ENCODE measurements at places on chromosomes 2 and 18.

DNA sequence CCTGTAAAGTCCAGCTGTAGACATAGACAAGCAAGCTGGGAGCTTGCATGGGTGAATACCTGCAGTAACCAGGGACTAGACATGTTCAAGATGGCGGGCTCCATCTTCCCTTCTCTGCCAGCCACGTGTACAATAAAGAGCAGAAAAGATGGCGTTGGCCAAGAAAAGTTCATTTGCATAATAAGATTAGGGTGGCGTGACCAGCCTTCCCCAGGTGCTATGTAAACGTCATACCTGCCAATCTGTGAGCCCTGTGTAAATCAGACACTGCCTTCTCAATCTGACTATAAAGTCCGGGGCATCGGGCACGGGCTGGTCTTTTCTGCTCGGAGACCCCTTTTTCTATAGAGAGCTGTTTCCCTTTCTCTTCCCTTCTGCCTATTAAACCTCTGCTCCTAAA is 101.6 kb upstream of the XPO1 start:
- DNase-seq = no peak

DNA sequence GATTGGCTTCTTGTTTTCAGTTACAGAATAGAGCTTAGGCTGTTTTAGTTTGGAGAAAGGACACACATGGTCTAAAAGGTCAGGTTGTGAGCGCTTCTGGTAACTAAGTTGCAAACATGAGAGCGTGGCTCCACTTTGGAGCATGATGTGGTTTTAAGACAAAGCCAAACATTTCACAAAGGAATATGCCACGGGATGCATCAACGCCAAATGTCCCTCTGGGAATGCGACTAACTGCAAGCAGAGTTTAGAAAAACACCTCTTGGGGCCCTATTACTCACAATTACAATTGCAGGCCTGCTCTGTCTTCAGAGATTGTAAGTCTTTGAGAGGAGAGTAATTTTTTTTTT is 25.4 kb downstream of the MYO7B start:
- no peak for DNase-seq

GRCh38 chr2:218998414-218999002 is 5.3 kb upstream of the CRYBA2 start:
- no peak for DNase-seq

DNA sequence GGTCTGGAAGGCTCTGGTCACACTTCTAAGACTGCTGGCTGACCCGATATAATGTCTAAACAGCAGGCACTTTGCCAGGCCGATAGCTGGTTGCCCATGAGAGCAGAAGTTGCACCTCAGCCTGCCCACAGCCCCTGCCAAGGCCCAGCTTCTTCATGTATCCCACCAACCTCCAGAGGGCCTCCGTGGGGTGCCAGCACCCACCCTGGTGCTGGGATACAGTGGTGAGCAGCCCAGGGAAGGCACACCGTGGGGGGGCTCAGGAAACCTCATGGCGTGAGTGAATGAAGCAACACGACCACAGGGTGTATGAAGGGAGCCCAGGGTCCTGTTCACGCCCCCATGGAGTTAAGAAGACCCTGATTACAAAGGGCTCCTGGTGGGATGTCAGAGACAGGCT is 16.2 kb upstream of the GLI2 start:
- no peak for DNase-seq

DNA sequence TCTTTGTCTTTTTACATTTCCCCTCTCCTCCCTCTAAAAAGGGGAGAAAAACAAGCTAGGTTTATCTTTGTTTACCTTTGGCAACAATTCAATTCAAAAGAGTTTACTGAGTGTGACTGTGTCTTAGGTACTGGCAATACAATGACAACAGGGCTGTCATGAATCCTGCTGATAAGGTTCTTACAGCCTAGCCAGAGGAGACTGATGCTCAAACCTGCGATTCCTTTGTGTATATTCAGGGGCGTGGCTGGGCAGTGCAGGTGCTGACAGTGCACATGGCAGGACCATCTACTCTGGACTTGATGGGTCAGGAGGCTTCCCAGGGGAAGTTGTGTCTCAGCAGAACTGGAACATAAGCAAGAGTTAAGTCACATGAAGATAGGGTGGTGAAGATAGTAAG is 23.2 kb upstream of the TTN start:
- DNase-seq = peak; percentile 45

GRCh38 chr2:126808929-126809328 is 89.8 kb upstream of the TEX51 start:
- peak; percentile 11 for DNase-seq

- no peak for DNase-seq
Observed at GRCh38 chr2:61404438-61404837, 66.4 kb downstream of the USP34 start.

- DNase-seq = no peak
Observed at GRCh38 chr2:26202981-26203490, 30.1 kb downstream of the GAREM2 start.

- no peak for DNase-seq
Observed at GRCh38 chr2:71897137-71897480, 250.6 kb downstream of the CYP26B1 start.

DNA sequence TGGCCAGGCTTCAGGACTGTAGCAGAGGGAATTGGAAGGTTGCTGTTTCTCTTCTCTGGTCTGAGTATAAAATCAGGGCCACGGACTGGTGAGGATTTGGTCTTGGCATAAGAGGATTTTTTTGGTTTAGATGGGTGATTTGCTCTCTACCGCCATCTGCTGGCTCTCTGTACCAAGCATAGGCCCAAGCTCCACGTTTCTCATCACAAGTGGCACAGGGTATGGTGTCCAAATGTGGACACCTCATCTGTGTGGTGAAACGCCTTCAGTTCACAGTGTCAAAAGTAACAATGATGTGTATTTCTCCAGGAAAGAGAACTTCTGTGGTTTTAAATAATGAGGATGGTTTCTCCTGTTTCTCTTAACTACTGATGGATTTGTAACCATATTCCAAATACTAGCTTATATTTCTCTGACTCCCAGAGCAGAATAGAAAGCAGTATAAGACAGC is 115.1 kb downstream of the EML6 start:
- peak; percentile 67 for DNase-seq

DNA sequence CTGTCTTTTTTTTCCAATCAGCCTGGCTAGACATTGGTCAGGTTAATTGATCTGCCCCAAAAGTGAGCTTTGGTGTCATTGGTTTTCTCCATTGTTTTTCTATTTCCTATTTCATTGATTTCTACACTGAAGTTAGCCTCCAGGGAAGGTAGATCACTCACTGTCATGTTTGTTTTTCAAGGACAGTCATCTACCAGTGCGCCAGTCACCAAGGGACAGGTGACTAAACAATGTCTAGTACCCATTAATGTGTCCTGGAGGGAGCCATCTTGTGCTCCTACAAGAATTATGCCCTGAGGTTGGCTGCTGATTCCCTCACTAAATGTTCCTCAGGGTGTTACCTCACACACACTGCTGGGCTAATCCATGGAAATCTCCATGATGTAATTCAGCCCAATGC is 17.6 kb upstream of the USP40 start:
- no peak for DNase-seq

- DNase-seq = no peak
Observed at GRCh38 chr18:36697905-36698304, 130.9 kb downstream of the TPGS2 start.

- no peak for DNase-seq
Observed at GRCh38 chr18:9870431-9871008, 15.3 kb upstream of the TXNDC2 start.

DNA sequence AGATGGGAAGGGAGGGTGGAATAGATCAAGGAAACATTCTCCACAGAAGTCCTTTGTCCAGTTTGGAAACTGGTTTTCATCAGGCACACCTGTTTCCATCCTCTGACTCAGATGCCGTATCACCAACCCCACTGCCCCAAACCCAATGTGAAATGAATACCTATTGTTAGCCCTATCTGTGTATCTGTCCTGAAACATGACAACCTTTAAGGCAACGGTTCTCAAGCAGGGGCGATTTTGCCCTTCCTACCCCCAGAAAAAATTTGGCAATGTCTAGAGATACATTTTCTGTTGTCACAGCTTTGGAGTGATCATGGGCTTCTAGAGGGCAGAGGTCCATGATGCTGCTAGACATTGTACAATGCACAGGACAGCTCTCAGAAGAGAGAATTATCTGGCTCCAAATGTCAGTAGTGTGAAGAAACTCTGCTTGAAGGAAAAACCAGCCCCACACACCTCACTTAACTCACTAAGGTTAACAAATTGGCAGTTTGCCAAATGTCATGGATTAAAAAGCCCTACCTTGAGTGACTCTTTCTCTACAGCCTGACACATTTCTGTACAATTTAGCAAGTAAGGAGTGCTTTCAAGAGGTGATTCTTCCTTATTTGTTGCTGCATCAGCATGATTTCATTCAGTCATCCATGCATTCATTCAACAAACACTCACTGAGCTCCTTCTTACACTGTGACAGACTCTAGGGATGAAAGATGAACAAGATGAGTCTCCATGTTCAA is 3.4 kb downstream of the SCTR start:
- peak; percentile 16 for DNase-seq

DNA sequence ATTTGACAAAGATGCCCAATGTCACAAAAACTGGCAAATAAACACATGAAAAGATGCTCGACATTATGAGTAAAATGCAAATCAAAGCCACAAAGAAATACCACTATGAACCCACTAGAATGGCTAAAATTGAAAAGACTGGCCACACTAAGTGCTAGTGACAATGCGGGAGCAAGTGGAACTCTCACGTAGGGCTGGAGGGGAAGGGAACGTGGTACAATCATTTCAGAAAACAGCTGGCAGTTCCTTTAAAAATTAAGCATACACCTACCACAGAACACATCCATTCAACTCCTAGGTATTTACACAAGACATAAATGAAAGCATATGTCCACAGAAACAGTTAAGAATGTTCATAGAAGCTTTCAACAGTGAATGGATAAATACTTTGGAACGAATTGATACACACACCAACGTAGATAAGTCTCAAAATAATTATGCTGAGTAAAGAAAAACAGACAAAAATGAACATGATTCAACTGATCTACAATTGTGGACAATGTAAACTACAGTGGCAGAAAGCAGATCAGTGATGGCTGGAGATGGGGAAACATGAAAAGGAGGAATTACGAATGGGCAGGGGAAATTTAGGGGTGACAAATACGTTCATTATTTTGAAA is 71.7 kb downstream of the MYOM1 start:
- no peak for DNase-seq

- no peak for DNase-seq
Observed at GRCh38 chr2:207895274-207895860, 125.7 kb upstream of the FZD5 start.

DNA sequence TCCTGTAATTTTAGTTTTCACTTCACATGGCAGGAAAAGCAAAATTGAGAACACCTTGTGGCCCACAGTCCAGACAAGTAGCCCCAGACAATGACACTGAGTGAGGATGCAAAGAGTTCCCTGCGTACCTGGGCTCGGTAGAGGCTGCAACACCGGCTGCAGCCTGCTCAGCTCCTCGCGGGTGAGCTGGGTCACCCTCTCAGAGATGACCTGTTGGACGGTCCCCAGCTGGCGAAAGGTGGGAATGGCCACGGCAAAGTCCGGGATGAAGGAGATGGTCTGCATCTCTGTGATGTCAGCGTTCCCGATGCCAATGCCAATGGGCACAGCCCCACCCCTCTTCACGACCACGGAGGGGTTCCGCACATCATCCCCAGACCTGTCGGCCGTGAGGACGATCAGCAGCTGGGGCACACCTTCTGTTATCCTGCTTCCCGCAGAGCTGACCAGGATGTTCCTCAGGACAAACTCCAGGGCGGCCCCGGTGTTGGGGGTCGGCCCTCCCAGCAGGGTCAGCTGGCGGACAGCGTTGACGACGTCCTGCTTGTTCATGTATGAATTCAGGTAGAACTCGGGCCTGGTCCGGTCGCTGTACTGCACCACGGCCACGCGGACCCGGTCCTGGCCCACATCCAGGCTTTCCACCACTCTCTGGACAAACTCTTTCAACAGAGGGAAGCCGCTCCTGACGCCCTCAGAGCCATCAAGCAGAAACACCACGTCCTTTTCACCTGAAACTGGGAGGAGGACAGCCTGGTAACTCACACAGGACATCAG is 39.5 kb downstream of the COL6A3 start:
- no peak for DNase-seq

DNA sequence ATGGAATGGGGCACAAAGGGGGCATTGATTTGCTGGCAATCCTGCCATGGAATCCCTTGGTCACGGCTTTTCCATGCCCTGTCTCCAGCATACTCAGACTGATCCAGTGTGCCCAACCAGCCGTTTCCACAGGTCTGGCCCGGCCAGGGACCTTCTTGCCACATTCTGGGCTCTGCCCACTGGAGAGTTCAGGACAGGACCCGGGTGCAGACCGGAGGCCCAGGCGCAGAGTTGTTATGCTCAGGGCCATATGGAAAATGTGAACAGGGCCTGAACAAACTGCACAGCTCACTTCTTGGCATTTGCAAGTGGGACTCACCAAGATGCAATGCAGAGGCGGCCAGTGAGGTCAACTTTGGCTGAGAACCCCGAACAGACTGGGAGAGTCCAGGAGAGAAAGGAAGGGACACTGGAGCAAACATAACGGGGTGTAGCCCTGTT is 15.6 kb upstream of the ASAP2 start:
- no peak for DNase-seq

GRCh38 chr18:40055262-40055661 is 1899.8 kb upstream of the PIK3C3 start:
- DNase-seq = no peak

GRCh38 chr2:225600444-225600843 is 200.9 kb downstream of the NYAP2 start:
- no peak for DNase-seq

GRCh38 chr2:24045511-24046508 is 1.4 kb downstream of the WDCP start:
- no peak for DNase-seq

DNA sequence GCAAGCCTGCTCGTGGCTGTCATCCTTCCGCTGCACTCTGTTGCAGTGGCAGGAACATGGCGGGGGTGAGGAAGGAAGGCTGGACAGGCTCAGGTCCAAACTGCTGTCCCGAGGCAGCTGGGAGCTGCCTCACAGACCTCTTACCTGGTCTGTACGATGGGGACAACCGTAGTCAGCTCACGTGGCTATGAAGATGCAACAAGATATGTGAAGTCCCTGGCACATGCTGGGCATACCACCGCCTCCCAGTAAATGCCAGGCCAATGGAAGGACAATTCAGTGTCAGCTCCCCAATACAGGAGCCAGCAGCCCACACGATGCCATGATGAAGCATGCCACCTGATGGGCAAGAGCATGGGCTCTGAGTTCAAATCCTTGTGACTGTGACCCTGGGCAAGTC is 344.4 kb downstream of the CYRIA start:
- no peak for DNase-seq

DNA sequence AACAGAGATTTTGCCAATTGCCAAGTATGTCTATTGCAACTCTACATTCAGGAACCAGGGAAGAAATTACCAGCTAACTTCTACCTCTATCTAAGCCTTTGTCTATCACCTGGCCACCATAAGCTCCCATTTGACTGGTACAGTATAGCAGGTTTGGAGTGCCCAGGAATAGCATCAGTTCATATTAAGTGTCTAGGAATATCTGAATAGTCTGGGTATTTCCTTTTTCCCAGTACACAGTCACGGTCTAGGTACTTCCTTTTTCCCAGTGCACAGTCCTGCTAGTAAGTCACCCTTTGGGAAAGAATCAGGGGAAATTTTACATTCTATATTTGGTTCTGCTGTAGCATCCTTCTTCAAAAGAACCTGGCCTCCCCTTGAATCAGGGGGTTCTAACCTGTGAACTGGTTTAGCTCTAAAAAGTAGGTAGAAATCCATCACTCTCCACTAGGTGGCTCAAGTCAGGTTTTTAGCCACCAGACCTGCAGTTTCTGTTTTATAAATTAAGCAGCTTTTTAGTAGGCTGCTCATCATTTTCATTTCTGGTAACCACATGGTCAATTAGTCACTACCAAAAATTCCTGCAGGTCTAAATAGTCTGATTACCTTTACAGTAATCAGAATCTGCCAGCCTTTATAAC is 49.3 kb upstream of the DNAJC10 start:
- no peak for DNase-seq

- DNase-seq = no peak
Observed at GRCh38 chr2:228673876-228674554, 492.5 kb upstream of the SPHKAP start.

All from COR-L47 (cell line).